ENCODE measurements at places on chromosomes 11 and 22. TPM values are rescaled to one million over a fixed set of nuclear protein-coding genes. Genes with fewer than 3 reads are reported as not detected.

- no peak for DNase-seq
These were observed 1.2 kb upstream of the TBC1D10A start for GRCh38 chr22:30327864-30328345.

GRCh38 chr11:116831790-116832349 lies 2.2 kb downstream of the APOC3 start:
- DNase-seq = no peak

GRCh38 chr22:20927940-20928572 lies 10.8 kb downstream of the CRKL start:
- no peak for DNase-seq

The OOSP2 gene
- not detected for polyA plus RNA-seq

The TNRC6B gene
- polyA plus RNA-seq = 11.2 TPM

The P2RY2 gene
- 0.79 TPM for polyA plus RNA-seq

The CREBZF gene
- polyA plus RNA-seq = 117 TPM

The C22orf15 gene
- polyA plus RNA-seq = 2.4 TPM

Data from right renal pelvis (tissue), 4 donors.